ENCODE measurements at places on chromosomes 3 and 15. TPM values are rescaled to one million over a fixed set of nuclear protein-coding genes. Genes with fewer than 3 reads are reported as not detected.

DNA sequence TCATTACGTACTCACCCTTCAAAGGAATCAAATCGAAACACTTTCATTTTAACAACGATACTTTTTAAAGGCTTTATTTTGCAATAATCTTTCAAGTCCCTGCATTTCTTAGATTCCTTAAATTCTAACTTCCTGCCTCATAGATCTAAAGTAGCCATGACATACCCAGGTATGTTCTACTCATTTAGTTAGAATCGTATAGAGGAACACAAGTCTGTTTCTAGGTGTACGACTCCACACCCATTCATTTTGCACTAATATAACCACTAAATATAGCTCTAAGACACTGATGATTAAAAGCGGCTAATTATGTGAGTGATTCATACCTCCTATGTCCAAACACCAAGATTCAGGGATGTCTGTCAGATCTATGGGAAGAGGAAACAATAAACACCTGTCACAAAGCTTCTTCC is 1.3 kb downstream of the ATP13A3 start:
- DNase-seq, result no peak

- no peak for DNase-seq
Measured at GRCh38 chr3:10531031-10531430, 25.6 kb upstream of the ATP2B2 start.

GRCh38 chr15:63367900-63368299 is 13.7 kb downstream of the CA12 start:
- no peak for DNase-seq

- DNase-seq, result no peak
Measured at GRCh38 chr3:58357402-58357801, 24.7 kb downstream of the PXK start.

GRCh38 chr15:83993591-83993990 is 242.0 kb upstream of the GOLGA6L4 start:
- DNase-seq, result peak; percentile 12

GRCh38 chr3:192482809-192483208 is 244.5 kb downstream of the FGF12 start:
- DNase-seq, result no peak

GRCh38 chr3:66400411-66401156 is 100.2 kb downstream of the LRIG1 start:
- DNase-seq, result no peak

The ITPKA gene
- total RNA-seq, result not detected

The EIF4A2 gene
- 425 TPM for total RNA-seq

- peak; percentile 72 for DNase-seq
Measured at GRCh38 chr15:75578173-75578947, 755 bp downstream of the PTPN9 start.

The RPL22L1 gene
- 49.3 TPM for total RNA-seq

The MRAS gene
- total RNA-seq, result not detected

DNA sequence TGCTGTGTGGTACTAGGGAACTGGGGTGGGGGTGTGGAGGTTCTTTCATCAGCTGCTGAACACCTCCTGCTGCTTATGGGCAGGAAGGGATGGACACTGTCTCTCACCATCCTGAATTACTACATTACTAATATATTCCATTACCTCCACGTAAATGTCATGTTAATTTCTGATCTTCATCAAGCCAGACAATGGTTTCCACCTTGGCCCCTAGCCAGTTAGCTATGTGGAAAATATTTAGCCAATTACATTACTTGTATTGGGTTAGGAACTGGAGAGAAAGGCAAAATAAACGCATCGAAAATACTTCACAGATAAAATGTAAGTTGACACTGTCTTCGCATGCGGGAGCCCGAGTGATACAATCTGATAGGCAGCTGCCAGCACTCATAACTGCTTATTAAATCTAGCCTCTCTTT is 95.1 kb downstream of the FOXP1 start:
- no peak for DNase-seq

GRCh38 chr3:169659820-169660674 is 3.5 kb downstream of the MECOM start:
- DNase-seq, result no peak

GRCh38 chr3:159771865-159772611 is 216.6 kb upstream of the IL12A start:
- no peak for DNase-seq

The KLF13 gene
- total RNA-seq, result 63.2 TPM

GRCh38 chr3:133489466-133490085 is 83.9 kb upstream of the CDV3 start:
- no peak for DNase-seq

DNA sequence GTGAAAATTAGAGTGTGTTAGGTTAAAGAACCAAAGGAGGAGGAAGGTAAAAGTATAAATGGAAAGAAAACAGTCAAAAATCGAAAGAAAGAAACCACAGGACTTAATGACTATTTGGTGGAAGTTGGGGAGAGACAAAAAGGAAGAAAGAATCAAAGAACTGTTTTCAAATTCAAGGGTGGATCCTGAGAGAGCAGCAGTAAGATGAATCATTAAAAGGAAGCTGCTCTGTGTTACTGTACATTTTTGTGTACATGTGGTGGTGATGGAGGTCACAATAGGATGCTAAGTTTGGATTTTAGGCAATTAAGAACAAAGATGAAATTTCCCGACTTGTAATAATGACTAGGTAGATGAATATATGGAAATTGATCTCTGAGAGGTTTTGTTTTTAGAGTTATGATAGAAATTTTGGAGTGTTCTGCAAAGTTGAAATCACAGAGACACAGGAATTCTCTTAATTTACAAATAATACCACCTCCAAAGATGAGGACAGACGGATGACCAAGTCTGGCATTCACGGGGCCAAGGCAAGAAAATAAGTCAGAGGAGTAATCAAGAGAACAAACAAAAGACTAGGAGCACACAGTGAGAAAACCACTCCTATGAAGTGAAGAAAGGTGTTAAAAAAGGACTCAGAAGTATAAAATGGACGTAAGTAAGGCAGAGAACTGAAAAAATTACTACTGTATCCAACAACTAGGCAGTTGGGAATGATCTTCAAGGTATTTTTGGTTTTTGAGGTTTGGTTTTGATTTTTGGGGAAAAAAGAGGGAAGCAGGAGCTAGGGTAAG is 7.1 kb downstream of the DHX36 start:
- no peak for DNase-seq

DNA sequence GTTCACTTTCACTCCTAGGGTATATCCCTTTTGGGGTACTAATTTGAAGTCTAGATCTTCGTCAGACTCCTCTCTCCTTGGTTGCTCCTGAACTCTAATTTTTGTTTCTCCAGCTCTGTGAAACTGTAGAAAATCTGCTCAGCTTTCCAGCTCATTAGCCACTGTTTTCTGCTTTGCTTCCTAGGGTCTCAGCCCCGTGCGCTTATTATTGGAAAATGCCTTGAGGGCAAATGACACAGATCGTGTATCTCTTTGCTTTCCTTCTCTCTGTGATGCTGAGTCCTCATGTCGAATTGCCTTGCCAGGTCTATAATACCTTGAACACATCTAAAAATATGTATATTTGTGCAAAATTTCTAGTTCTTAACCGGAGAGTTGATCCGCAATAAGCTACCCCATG is 731.1 kb downstream of the EDEM1 start:
- no peak for DNase-seq

The XCR1 gene
- total RNA-seq, result not detected

- DNase-seq, result no peak
Measured at GRCh38 chr3:178520451-178520850, 15.8 kb upstream of the KCNMB2 start.

The JMJD7 gene
- total RNA-seq, result 16.0 TPM

The THRB gene
- total RNA-seq, result not detected

The LRRC31 gene
- total RNA-seq, result not detected

GRCh38 chr3:69417541-69418078 is 31.7 kb upstream of the FRMD4B start:
- no peak for DNase-seq

GRCh38 chr15:80606511-80607071 is 88.5 kb upstream of the ABHD17C start:
- DNase-seq, result no peak

Data from OCI-LY7 (cell line).